PC-9 (cell line): ENCODE measurements at places on chromosomes 1 and 21.

- no peak for DNase-seq
These were observed 224.5 kb upstream of the NFIA start for GRCh38 chr1:60857851-60858250.

DNA sequence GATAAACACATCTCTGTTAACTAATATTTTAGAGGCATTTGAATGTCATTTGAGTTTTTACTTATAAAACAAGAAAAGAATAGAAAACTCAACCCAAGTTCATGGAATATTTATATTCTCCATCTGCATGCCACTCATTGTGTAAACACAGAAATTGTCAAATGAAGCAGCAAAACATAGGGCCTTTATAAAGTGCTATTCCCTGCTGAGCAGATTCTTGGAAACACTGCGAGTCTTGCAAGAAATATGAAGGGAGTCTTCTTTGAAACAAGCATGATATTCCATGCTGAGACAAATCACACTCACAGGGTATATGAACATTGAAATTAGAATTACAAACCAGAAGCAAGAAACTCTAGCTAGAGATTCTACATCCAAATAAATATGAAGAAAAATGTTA, 655.8 kb downstream of the BRINP3 start:
- DNase-seq = no peak

DNA sequence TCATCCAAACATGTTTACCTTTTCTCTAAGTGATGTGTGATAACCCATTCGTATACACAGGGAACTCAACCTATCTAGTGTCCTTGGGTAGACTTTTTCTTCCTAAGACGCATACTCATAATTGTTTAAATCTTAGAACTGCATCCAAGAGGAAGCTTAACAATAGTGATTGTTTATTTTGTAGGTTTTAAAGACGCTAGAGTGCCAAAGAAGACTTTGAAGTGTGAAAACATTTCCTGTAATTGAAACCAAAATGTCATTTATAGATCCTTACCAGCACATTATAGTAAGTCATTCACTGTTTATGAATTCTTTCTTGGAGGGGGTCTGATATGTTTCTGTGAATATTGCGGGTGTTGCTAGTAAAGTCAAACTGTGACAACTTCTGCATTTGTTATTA, 25.4 kb downstream of the PLA2G4A start:
- no peak for DNase-seq

GRCh38 chr1:198363625-198364151, 176.8 kb downstream of the ATP6V1G3 start:
- no peak for DNase-seq

DNA sequence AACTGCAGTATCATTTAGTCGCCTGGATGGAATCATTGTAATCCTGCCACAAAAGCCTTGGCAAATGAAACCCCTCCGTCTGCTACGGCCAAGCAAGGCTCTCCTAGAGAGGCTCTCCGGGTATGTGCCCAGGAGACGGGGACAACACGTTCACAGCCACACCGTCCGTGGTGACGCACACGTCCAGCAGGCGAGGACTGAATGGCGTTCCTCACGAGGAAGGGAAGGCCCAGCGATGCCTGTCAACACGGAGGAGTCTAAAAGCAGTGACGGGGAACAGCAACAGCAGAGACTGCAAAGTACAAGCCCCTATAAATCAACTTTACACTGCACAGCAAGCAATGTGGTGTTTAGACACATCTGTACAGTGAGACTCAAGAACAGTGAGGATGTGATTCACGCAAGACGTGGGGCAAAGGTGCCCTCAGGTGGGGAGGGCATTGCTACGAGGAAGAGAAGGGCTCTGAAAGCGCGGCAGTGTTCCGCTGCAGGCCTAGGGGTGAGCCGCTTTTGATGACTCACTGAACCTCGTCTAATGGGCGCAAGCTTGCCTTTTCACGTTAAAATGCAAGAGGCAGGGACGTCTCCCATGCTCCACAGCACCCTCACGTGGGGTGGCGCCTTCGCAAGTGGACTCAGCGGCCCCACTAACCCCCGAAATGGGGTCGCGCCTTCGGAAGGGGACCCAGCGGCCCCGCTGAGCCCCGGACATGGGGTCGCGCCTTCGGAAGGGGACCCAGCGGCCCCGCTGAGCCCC, 6.8 kb downstream of the WRAP73 start:
- no peak for DNase-seq

GRCh38 chr1:239682046-239682445, 295.7 kb downstream of the CHRM3 start:
- DNase-seq = no peak

DNA sequence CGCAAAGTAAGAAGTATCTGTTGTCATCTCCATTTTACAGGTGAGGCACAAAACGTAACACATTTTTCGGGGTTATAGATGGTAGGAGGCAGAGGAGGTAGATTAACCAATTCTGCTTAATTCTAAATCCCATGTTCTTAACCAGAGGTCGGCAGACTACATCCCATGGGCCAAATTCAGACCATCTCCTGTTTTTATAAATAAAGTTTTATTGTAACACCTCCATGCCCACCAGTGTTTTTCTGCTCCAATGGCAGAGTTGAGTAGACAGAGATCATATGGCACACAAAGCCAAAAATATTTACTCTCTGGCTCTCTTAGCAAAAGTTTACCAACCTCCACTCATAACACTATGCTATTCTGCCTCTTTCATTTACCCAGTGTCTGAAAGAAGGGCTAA, 30.9 kb downstream of the FHAD1 start:
- no peak for DNase-seq

DNA sequence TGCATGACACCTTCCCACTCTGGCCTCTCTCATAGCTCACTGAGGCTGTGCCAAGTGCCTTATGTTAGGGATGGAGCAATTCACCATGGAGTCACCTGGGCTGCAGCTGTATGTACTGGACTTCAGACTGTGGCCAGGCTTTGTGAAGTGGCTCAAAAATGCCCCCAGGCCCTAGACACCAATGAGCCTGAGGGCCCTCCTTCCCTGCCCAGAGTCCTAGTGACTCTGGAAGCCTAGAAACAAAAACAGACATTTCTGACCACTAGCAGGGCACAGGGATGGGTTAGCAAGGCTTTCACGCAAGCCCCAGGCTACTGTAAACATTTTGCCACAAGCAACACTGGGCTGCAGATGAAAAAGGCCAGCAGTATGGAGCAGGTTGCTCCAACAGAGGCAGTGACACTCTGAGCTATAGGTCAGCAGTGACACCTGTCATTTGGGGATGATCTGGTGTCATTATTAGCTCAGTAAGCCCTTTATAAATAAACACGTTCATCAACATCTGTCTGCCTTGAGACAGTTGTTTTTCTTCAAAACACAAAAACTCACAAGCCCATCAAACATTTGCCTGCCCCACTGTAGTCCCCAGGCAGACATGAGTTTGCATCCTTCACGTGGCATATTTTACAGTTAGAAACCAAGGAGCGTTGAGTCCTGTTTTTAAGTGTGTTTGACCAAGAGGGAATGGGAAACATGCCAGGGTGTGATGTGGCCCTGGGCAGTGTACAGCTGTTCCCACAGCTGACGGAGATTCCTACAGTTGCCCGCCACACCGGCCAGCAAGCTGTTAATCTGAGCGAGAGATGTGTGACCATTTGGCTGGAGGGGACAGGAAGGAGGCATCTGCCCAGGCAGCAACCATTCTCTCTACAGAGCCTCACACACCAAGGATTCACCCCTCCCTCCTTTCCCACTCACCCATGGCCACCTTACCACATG, 66.8 kb downstream of the KCNN3 start:
- DNase-seq = no peak

GRCh38 chr1:109208836-109209463, 4.8 kb upstream of the SARS1 start:
- no peak for DNase-seq

DNA sequence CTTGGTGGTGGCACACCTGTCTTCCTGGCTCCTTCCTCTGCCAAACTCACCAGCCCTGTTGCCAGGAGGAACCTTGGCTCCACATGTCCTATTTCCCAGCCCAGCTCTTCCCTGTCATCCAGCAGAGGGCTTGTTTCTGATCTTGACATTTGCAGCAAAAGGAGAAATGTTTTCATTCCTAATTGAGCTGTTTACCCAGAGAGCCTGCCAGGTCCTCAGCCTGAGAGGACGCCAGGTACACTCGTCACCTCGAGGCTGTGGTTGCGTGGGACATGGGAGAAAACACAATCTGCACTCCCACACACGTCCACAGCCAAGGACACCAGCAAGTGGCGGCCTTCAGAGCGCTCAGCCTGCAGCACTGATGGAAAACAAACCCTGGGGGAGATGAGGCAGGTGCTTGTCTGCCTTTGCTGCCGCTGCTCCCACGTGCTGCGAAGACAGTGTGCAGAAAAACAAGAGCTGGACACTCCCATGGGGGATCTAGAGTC, 132.8 kb upstream of the CD34 start:
- no peak for DNase-seq

DNA sequence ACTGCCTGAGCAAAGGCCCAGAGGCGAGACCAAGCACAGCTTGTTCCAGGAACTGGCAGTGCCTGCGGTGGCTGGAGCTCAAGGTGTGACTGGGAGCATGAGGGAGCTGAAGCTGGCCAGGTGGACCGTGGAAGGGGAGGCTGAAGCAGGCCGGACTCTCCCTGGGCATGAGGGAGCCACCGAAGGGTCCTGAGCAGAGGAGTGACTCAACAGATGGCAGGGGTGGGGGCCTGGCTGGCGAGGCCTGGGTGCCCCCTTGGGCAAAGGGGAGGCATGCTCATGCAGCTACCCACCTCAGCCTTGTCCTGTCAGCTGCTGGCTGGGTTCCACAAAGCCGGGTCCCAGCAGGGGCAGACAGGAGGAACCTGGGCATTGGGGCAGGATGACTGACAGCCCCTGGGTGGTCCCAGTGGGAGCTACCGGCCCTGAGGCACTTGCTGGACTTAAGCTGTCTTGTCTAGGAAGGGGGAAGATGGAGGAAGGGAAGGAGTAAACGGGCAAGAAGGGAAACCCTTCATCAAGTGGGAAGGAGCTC, 118.9 kb downstream of the LACTBL1 start:
- no peak for DNase-seq

DNA sequence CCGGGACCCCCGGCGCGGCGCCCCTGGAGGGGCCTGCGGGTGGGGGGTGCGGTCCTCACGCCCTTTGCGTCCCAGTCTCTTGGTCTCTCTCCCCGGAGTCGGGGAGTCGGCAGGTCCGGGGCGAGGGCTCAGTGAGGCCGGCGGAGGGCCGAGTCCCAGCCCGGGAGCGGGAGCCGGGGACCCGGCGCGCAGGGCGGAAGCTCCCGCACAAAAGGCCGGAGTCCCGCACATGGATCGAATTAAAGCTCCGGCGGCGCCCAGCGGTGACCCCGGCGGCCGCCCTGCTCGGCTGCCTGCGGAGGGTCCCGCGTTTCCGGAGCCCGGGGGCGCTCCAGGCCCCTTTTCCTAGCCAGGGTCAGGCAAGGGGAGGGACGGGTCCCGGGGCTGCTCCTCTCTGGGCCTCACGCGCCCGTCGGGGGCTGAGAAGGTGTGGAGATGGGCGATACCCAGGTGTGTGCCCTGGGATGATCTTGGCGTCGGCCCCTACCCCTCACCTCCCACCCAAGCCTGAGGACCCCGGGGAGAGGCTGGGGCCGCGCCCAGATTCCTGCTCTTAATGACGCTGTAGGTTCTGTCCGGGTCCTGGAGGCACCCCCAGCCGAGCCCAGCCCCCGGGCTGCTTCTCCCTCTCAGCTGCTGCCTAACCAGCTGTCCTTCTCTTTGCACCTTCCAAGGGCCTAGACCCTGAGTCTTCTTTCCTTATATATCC, 512 bp downstream of the FBLIM1 start:
- no peak for DNase-seq

GRCh38 chr1:109687641-109688499, at the start of gene GSTM1:
TSS of gene GSTM1 (plus strand) at chr1:109687817. CDS start at chr1:109687874, 57 bp downstream.
- no peak for DNase-seq

- DNase-seq = no peak
These were observed 453 bp downstream of the PABPC4 start for GRCh38 chr1:39576016-39576657.

DNA sequence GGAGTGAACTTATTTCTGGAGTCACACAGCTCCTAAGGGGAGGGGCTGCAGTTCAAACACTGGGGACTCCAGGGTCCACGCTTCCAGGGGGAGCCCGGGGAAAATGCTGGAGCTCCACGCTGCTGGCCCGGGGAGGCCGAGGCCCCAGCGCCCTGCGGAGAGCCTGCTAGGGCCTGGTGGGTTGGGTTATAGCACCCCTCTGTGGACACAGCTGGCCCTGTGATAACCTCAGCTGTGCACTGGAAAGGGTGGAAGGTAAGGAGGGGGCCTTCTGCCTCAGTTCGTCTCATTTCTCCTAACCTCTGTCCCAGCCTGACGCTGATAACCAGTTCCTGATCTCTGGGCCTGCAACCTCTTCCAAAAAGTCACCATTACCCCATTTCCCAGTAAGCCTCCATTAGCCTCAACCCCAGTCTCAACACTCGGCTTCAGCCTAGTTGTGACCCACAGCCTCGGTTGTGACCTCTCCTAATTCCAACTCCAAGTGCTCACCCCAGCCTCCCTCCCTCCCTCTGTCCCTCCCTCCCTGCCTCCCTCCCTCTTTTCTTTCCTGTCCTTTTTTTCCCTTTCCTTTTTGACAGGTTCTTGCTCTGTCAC, 7.1 kb downstream of the NBL1 start:
- DNase-seq = no peak

- no peak for DNase-seq
These were observed 63.9 kb downstream of the WDR64 start for GRCh38 chr1:241715956-241716355.

- no peak for DNase-seq
These were observed 13.4 kb downstream of the FTCD start for GRCh38 chr21:46141767-46142581.

DNA sequence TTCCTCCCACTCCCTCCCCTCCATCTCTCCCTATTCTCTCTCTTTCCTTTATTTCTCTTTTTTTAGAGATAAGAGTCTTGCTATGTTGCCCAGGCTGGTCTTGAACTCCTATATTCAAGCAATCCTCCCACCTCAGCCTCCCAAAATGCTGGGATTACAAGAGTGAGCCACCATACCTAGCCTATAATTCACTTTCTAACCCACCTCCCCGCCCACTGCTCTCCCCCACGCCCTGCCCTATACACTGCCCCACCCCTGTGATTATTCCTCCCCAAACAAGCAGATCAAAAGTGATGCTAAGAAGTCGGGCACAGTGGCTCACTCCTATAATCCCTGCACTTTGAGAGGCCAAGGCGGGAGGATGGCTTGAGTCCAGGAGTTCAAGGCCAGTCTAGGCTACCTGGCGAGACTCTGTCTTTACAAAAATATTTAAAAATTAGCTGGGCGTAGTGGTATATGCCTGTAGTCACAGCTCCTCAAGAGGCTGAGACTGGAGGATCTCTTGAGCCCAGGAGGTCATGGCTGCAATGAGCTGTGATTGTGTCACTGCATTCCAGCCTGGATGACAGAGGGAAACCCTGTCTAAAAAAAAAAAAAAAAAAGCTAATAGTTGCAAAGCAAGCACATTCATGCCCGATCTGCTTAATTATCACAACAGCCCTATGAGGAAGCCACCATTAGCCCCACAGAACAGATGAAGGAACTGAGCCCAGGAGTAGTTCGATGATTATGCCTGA, 12.8 kb upstream of the E2F2 start:
- no peak for DNase-seq
